ENCODE measurements at places on chromosomes 11 and 22.

DNA sequence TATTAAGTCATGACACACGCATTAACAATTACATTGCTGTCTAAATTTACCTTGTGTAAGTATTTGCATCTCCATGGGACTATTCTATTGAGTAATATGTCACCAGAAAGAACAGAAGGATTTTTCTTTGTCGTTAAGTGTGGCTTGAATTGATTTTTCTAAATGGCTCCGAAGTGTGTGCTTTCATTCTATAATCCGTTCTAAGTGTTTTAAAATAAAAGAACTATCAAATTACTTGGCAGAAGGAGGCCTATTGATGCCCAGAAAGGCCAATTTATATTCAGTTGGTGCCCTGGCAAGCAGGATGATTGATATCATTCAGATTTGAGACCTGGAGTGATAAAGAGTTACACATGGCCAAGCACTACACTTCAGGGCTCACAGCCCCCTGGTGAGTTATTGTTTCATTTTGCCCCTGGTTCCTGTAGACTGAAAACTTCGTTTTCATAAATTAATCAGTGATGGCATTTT, 538.9 kb upstream of the ANO5 start:
- DNase-seq: no peak

DNA sequence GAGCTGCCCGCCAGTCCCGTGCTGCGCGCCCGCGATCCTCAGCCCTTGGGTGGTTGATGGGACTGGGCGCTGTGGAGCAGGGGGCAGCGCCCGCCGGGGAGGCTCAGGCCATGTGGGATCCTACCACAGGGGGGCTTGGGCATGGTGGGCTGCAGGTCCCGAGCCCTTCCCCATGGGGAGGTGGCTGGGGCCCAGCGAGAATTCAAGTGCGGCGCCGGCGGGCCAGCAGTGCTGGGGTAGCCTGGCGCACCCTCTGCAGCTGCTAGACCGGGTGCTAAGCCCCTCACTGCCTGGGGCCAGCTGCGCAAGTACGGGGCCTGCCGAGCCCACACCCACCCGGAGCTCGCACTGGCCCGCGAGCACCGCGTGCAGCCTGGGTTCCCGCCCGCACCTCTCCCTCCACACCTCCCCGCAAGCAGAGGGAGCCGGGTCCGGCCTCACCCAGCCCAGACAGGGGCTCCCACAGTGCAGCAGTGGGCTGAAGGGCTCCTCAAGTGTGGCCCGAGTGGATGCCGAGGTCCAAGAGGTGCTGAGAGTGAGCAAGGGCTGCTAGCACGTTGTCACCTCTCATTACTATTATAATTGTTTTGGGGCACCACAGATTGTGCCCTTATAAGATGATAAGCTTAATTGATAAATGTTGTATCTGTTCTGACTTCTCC, 333.2 kb downstream of the CASP12 start:
- DNase-seq: no peak

DNA sequence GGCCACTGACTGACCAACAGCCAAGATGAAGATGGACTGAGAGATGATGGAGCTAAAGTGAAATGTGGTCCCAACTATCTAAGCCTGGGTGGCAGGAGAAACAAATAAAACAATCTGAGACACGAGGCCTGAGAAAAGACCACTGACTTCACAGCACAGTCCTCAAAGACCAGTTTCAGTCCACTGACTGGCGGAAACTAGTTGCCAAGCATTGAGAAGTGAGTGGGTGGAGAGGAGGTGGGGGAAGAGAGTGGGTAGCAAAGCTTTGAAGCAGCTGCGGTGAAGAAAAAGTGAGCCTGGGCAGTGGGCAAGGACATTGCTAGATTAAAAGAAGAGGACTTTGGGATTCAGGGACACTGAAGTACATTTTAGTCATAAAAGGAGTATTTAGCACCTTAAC, 1.9 kb downstream of the MS4A1 start:
- no peak for DNase-seq

GRCh38 chr11:74086242-74086884, 77.5 kb upstream of the UCP3 start:
- no peak for DNase-seq

- no peak for DNase-seq
These were observed 609 bp downstream of the CDK2AP2 start for GRCh38 chr11:67507242-67507863.

DNA sequence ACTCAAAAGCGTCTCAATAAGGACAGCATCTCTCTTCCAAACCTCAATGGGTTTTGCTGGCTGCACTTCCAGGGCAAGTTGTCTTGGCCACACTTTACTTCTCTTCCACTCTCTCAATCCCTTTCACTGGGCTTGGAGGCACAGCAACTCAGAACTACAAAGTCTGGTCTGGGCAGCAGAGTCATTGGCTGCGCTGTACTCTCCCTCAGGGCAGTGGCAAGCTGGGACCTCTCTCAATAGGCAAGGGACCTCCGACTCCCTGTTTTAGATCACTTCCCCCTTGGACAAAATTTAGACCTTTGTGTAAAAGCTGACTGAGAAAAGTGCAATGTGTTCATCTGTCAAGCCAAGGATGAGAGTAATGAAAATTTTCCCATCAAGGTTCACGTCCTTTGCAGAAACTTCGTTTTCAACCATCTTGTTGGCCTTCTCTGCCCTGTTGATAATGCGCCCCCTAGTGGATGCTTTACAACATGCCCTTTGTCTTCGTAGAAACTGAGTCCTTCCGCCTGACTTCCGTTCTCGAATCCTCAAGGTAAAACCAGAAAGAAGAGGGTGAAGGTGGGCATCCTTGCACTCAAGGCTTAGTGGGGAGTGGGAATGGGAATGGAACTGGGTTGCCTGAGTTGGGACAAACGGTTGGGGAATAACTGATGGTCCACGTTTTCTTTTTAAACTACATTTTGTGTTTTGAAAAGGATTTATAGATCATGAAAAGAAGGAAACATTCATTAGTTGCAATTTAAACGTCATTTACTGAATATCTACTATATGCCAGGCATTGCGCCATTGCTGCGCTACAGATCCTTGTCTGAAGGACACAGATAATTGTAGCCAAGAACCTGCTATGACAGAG, 99.1 kb downstream of the CD44 start:
- DNase-seq: no peak

- DNase-seq: no peak
These were observed 1.4 kb upstream of the PRSS23 start for GRCh38 chr11:86798988-86799387.

- DNase-seq: no peak
These were observed 78.4 kb upstream of the ANO1 start for GRCh38 chr11:69999721-70000120.

DNA sequence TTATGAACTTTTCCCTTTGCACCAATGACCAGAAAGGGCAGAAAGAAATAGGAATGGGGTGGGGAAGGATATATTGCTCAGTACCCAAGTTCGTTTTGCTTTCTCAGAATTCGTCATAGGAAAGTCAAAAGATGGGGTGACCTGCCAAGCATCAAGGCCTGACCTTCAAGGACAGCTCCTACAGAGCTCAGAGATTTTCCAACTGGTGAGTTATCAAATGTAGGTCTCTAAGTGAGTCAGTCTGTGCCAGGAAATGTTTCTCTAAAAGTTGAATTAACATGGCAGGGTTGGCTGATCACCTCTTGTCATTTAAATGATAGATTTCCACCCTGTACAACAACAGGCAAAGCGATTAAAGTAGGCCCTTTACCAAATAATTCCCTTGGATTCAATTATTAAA, 307.2 kb downstream of the CADM1 start:
- no peak for DNase-seq

GRCh38 chr22:47553436-47553835, 791.0 kb downstream of the TBC1D22A start:
- no peak for DNase-seq

DNA sequence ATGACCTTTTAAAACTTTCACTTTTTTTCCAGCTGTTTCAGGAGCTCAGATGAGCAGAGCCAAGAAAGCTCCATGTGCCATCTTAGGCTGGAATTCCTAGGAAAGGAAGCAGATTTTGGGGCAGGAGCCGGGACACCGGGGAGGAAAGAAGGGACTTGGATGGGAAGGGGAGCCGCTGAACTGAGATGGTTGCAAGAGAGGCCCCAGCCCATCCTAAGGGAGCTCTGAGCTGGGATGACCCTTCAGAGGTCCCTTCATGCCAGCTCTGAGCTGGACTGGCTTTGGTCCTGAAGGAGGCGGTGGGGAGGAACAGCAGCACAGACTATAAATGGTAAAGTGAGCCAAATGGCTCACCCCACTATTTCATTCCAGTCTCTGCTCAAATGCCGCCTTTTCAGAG, 55.2 kb upstream of the SLC22A12 start:
- DNase-seq: no peak

DNA sequence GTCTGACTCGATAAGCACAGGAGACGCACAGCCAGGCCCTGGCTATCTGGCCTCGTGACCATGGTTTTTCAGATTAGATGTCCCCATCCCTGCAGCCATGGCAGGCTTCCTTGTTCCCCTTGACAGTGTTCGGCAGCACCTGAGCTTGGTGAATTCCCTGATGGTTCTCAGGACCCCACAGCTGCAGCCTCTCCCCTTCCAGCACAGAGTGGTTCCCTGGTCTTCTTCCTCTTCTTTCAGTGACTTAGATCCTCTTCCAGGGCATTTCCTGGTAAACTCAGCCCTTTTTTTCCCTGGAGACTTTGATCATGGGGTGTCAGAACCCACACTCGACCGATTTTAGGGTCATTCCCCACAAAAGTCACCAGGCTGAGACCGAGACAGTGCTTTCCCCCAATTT, 14.5 kb downstream of the GLB1L3 start:
- no peak for DNase-seq

DNA sequence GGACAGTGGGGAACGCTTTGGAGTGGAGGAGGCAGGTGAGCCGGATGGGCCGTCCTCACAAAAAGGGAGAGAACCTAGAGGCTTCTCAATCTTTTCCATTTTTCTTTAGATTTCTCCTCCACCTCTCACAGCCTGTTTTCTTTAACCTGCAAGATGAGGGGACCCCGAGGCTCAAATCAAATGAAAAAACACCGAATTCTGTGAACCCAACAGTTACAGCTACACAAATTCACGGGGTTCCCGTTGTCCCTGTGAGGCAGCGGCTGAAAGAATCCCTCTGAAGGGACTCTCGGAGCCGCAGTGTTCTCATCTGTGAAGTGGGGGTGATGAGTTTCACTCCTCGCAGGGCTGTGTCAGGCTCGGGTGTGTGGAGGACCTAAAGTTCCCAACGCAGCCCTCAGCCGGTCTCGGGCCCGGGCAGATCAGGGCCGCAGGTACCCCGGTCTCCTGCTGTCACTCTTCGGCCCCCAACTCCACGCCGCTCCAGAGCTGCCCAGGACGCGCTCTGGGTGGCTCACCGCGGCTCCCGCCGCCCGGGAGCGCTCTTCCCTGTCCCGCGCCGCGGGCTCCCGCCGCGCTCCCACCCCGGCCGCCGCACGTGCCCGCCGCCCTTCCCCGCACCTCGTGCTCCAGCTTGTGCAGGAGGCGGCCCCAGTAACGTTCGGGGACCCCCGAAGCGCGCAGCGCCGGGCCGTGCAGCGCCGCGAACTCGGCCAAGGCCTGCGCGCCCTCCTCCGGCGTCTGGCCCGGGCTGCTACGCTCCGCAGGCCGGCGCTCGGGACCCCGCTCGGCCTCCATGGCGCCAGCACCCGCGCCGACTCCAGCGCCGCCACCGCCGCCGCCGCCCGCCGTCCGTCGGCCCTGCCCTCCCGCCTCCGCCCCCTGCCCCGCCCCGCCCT, at the start of gene TTLL12:
TSS of gene TTLL12 (minus strand) at position 863 of the 899 bp plus-strand sequence. CDS start at position 798, 65 bp downstream.
- peak; percentile 63 for DNase-seq

DNA sequence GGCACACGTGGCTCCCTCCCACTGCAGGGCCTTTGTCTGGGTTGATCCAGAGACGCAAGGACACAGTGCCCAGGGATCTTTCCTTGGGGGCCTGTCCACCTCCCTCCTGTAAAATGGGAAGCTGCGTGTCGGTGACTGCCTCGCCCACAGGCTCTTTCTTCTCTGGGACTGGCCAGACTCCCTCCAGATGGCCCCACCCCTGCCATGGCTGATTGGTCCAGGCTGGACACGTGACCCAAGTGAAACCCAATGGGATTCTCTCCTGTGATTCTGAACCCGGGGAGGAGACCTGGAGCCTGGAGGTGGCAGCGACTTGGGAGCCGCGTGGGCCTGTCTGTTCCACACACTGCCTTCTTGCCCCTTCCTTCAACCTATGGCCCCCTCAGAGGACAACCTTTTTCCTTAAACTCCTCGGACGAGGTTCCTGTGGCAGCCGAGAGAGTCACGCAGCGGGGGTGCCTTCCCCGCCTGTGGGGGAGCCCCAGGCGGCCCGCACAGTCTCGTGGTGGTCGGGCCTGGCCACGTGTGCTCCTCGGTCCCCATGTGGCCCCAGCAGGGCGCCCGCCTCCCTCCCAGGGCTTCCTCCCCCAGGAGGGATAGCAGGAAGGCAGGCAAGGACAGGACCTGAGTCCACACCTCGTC, 12.4 kb upstream of the MPPED1 start:
- DNase-seq: no peak

GRCh38 chr22:46079861-46080821, 70.2 kb upstream of the PPARA start:
- no peak for DNase-seq

- no peak for DNase-seq
These were observed 3.8 kb upstream of the OR5A2 start for GRCh38 chr11:59429924-59430516.

DNA sequence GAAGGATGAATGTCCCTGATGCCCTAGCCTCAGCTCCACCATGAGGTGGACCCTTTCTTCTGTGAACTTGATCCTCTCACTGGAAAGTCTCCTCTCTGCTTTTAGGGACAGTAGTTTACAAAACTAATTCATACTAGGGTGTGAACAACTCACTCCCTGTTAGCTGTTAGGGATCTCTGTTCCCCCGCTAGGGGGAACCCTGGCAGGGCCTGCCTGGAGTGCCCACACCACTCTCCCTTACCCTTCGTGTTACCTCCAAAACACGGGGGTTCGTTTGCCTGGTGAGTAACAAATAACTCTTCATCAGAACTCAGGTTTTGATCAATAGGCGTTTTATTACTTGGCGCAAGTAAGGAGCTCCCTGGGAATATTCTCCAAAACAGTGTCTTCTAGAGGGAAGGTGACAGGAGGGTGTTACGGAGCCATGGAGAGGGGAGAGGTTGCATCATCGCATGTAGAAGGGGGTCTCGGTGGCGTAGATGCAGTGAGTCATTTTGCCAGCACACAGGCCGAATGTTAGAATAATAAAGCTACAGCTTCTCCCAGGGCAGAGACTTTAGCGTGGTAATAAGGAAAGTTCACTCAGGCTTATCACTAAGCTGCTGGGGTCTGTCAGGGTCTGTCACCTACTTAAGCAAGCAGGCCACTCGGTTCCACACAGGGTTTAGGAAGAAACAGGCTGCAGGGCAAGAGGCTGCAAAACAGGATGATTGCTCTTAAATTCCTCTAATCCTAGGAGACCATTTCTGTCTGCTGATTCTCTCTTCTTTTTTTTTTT, 45.8 kb downstream of the C11orf96 start:
- no peak for DNase-seq

DNA sequence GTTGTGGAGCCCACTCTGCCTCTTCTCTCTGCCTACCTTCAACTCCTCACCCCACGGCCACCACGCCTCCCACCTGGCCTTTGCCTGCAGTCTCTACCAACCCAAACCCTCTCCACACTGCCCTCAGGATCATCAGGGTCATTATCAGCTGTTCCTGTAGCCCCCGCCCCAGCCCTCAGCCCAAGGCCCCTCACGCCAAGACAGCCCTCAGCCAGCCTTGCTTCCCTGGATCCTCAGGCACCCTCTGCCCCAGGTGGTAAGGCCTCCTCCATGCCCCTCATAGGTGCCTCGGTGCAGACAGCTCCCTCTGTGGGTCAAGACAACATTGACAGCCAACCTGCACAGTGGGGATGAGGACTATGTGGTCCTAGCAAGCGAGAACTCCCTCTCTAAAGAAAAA, 1.7 kb downstream of the SBF1 start:
- peak; percentile 45 for DNase-seq

All from activated naive CD4-positive, alpha-beta T cell treated with anti-CD3 and anti-CD28 coated beads, Interleukin-2, amount 50 U/mL, for 16 hours (primary cell).